D721Med (cell line): ENCODE measurements at places on chromosomes 6 and 20.

- no peak for DNase-seq
These were observed 24.1 kb downstream of the LCA5 start for GRCh38 chr6:79513111-79513510.

GRCh38 chr20:5400164-5400762 is 83.5 kb upstream of the PROKR2 start:
- DNase-seq: no peak

DNA sequence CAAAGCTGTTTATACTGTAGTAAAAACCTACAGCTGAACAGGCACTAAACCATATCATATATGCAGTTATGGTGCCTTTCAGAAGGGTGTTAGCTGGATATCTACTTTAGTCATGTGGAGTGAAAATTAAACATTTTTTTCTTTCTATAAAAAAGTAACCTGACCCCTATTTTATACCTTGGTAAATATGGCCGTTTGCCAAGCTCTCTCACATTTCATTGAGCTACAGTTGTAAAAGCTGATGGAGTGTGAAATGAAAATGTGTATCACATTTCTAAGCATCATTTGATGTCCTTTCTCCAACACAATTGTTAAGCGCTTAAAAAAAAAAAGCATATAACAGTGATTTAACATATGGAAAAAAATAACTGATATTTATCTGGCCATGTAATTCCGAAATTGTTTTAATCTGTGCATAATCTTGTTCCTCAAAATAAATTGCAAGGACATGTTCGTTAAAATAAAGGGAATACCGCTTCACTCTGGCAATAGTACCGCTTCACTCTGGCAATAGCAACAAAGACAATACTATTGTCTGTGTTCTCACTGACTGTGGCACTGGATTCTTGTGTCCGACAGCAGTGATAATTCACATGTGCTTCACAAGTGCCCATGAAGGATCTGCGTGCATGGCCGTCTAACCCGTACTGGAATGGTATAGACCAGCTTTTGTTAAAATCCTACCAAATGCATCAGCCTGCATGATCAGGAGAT is 391.8 kb upstream of the SOX4 start:
- no peak for DNase-seq

DNA sequence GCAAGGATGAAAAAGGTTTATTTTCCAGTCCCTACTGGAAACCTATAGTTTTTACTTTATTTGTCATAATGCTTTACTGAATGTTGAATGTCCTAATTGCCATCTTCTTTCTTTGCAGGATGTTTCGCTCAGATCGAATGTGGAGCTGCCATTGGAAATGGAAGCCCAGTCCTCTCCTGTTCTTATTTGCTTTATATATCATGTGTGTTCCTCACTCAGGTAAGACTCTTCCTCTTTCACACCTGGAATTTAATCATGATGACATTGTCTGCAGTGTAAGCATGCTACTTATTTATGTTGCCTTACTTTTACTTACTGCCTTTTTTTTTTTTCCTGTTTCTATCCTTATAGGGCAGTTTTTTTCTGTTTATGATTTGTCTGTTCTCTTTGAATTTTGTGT is 7.6 kb downstream of the ADGRG6 start:
- no peak for DNase-seq

- no peak for DNase-seq
These were observed 98.9 kb downstream of the FAM120B start for GRCh38 chr6:170405311-170405975.

DNA sequence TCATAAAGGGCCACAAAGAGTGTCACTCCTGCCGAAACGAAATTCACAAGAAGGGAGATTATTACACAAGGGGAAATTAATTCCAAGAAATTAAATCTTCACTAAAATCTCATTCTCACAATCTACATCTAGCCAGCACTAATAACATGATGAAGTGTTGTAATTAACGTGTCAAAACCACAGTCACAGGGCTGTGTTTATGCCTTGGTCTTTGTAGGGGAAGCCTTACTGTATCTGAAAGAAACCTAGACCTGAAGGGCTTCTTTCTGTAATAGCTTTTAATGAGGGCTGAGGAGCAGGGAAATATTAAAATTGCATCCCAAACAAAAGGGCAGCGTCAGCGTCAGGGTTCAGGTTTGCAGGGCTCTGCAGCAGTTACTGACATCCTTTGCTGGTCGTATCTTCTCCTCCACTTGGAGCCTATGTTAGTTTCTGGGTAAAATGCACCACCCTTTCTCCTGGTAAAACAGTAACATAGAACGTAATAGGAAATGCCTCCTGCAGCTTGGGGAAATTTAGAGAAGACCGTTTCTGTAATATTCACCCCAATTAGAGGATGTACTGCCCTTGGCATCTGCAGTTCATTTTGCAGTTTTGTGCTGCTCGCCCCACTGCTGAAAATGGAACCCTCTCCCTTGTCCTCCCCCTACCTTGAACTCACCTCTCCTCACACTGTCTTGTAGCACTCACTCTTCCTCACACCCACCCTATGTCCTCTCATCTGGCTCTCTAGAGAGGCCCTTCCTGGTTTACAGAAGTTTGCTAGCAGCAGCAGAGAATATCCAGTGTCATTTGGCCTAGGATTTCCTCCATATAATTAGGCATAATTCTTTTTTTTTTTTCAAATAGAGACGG is 109.0 kb upstream of the TRAF3IP2 start:
- no peak for DNase-seq

DNA sequence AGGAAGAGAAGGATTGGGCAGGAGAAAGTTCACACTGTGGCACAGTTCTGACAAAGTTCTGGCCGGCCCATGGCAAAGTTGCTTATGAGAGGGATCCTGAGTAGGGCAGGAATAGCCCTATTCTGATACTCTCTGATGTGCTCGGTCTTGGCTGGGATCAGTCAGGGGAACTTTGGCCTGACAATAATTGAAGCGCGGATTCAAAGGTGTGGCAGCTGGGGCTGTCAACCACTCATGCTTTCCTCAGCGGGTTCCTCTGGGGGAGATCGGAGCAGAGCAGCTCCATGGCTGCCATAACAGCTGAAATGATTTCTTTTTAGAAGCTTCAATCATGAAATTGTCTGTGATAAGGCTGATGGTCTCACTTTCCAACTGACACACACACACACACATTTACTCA is 714.1 kb downstream of the DHX35 start:
- DNase-seq: no peak

GRCh38 chr6:87791029-87791428 is 89.0 kb upstream of the AKIRIN2 start:
- no peak for DNase-seq

DNA sequence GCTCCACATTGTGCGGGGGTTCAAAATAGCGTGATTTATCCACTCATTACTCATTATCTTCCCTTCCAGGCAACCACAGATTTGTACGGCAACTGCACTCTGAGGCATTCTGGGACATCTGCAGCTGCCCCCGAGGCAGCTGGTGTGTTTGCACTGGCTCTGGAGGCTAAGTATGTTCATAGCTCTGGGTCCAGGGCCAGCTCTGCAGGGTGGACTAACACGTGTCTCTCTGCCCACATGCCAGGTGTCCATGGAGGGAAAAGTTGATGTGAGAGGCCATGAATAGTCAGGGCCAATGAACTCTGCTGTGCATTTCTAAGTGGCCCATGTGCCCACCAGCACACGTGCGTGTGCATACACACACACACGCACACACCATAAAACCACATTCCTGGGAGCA is 74.9 kb downstream of the BFSP1 start:
- DNase-seq: no peak
